ENCODE measurements at places on chromosomes 16 and 17.

- no peak for DNase-seq
These were observed 7.4 kb downstream of the NTHL1 start for GRCh38 chr16:2040041-2040786.

DNA sequence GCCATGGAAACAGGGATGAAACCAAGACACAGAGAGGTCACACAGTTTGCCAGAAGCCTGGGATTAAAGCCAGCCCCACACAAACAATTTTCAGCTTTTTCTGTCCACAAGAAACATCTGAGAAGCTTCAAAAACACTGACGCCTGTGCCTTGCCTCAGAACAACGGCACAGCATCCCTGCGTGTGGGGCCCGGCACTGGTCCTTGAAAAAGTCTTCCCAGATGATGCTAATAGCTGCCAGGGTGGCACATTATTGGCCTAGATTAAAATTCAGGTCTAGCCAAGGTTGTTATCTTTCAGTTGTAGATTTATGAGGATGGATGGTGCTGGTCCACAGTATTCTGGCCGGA is 321.4 kb downstream of the HAPSTR1 start:
- DNase-seq, result no peak

DNA sequence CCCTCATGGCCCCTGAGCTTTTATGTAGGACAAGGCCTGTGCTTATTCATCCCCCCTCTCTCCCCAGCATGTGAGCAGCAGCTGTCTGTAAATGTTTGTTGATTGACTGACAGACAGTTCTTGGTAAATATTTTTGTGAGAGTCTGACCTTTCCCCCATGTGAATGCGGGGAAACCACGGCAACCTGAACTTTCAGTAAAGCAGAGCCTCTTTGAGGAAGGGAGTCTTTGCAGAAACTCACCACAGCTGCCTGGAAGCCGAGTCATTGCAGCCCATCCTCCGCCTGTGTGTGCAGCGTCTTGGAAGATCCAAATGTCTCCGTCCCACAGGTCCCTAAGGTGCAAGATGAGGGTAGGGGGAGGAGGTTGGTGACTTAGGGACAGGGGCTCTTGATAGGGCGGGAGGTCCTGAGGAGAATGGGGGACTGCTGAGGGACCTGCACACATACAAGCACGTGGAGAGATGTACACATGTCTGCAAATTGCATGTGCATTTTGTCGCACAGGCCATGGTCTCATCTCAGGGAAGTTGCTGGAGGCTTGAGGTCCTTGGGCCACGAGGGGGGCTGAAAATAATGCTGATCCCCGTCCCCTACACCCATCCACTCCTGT is 23.0 kb upstream of the IL21R start:
- DNase-seq, result no peak

GRCh38 chr17:48293319-48294019 is 136.5 kb downstream of the SKAP1 start:
- DNase-seq, result no peak

DNA sequence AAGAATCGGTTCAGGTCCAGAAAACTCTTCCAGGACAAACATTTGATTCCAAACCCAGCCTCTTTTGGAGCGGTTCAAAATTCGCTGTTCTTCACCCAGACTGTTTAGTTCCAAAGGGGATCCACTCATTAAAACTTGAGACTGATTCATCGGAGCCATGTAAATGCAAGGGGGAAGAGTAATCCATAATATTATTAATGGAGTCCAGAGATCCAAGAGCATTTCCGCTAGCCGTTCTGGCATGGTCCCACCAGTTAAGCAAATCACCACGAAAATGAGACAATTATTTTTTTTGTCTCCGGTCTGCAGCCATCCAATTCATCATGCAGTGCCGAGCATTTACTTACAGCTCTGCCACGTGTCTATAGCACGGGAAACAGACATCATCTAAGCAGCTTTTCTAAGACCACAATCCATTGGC is 15.1 kb downstream of the CDH8 start:
- DNase-seq, result no peak

DNA sequence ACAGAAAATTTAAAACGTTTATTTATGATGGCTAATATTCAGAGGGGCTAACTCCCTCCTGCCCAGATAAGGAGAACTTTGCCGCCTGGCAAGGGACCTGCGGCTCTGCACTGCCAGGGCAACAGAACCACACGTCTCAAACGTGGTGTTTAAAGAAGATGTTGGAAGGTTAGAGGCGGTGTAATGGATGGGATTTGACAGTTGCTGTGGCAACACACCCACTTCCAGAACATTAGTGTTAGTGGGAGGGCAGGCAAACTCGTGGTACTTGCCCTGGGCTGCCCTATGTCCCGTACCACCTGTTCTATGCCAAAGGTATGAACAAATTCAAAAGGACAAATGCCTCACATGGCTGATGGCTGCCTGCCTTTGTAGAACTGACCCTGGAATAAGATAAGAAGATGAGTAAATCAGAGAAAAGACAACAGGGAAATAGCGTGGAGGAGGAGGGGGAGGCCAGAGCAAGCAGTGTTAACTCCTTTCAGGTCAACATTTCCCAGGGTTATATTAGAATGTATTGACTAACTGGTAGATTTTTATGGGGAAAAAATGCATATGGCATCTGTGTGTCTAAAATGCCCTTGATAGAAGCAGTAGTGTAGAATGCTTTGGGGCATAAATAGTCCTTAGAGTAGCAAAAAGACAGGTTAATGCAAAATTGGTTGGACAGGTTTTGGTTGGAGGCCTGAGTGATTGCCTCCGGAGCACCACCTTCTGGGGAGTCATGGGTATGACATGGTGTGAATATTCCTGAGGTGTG is 30.8 kb downstream of the HLF start:
- DNase-seq, result peak; percentile 46

DNA sequence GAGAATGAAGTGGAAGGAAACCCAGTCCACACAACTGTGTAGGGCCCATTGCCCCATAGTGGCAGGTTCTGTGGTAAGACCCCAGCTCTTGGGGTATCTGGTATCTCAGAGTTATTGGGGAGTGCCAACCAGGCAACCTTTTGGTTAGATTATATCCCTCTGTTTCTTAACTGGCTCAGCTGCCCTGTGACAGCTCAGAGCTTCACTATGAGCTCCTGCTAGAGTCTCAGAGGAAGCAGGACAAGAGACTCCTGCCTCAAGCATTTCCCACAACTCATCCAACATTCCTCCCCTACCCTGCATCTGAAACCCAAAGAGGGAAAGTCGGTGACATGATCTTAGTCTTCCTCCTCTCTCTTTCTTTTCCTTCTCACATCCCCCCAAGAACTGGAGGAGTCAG is 292.3 kb downstream of the SHISA9 start:
- DNase-seq, result no peak

DNA sequence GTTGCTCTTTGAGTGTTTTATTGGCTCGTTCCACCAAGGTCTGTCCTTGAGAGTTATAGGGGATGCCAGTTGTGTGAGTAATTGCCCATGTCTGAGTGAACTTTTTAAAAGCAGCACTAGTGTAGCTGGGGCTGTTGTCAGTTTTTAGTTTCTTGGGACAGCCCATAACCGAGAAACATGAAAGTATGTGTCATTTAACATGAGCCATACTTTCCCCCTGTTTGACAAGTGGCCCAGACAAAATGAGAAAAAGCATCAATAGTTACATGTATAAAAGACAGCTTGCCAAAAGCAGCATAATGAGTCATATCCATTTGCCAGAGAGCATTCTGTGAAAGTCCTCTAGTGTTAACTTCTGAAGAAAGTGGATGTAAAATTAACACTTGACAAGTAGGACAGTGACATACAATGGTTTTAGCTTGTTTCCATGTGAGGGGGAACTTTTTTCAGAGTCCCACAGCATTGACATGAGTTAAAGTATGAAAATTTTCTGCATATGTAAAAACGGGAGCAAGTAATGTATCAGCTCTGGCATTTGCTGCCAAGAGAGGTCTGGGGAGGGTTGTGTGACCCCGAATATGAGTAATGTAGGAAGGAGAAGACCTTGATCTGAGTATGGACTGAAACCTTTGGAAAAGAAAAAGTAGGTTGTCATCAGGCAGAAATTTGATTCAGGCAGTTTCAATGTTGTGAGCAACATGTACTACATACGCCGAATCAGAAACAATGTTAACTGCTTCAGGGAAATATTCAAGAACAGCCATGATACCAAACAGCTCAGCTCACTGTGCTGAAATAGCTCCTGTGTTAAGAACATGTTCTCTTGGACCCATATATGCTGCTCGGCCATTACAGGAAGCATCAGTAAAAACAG is 56.8 kb upstream of the ARL4D start:
- no peak for DNase-seq

DNA sequence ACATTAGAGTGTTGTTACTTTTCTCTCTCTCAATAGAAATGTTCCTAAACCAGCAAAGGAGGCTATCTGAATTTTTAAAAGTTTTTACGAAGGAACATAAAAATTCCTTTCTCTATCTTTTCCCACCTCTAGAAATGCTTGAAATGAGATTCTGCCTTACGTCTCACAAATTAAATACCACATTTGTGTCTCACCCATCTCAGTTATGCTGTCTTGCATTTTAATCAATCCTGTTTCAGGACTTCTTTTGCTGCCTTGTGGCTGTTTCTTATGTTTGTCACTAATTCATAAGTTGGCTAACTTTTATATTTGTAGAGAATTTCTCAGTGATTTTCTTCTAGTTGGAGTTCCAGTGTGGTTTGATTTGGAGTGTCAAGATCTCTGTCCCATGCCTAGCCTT is 3.5 kb downstream of the OMG start:
- DNase-seq, result no peak

DNA sequence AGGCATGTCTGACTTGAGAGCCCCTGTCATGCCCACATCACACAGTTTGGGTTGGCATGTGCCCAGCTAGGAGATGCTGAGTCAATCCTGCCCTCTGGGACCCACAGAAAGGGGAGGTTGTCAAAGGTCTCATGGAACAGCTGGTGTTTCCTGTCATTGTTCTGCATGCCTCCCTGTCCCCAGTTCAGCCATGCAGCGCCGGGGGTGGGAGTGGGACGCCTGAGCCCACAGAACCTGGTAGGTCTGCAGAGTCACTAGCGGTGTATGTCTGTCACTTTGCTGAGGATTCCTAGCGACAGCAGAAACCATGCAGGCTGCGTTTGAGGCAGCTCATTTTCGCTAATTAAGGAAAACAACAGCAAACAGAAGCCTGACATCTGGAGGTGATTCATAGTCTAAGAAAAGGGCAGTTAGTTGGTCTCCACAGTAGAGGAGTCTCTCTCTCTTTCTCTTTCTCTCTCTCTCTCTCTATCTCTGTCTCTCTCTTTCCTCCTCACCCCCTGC is 19.6 kb upstream of the CCL1 start:
- DNase-seq, result no peak

- no peak for DNase-seq
These were observed 1425.1 kb upstream of the CDH8 start for GRCh38 chr16:63461248-63461841.
